ENCODE measurements at places on chromosomes 1 and 21.
A peak's percentile ranks its signal among the peaks of the same experiment; 100 is the strongest.

- DNase-seq: no peak
These were observed 479.4 kb downstream of the OMA1 start for GRCh38 chr1:58067082-58067481.

DNA sequence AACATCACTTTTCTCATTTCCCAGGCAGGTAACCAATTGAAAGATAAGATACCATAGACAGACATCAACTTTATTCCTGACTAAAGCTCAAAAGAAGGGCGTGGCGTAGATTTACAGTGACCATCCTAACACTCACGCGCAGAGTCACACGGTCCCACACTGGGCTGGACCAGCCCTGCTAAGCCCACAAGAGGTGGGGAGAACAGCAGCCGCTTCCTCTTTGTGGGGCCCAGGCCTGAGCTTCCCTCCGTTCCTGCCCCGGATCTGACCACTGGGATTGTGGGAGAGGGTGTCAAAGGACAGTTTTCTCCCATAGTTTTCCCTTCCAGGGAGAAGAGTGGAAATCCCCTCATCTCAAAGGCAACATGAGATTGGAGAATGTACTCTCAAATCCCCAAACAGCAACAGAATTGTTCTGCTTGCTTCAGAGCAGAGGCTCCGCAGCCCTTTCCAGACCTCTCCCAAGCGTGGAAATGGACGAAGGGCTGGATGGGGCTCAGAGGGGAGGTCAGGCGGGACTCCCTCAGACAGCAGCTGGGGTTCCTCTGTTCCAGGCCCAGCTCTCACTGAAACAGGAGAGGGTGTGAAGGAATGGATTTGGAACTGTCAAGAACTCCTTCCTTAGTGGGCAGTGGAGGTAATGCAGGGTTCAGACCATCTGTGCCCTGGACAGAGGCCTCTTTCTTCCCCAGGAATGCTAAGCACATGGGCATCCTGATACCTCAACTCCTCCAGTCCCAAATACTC, 33.7 kb downstream of the L1TD1 start:
- DNase-seq: no peak

GRCh38 chr1:31016868-31017267, 48.6 kb downstream of the PUM1 start:
- no peak for DNase-seq

- DNase-seq: peak; percentile 51
These were observed at the start of gene TMOD4 for GRCh38 chr1:151175863-151176262. Gene TMOD4, minus strand, starts transcription at chr1:151175981. Its CDS starts 1,106 bp downstream, at chr1:151174875.

DNA sequence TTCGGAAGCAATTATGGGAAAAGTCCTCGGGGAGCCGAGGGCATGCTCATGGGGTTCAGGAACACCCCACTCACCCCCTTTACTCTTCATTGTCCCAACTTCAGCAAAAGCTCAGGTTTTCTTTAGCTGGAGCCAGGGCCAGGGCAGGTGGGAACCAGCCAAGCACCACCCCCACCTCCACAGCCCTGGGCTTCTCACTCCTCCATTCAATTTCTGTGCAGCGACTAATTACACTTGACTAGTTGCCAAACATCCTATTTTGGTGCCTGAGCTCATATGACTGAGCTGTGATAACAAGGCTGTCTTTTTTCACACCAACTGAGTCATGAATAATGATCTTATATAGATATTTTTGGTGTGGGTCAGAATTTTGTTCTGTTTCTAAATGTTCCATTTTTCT, 257.2 kb upstream of the AJAP1 start:
- no peak for DNase-seq

DNA sequence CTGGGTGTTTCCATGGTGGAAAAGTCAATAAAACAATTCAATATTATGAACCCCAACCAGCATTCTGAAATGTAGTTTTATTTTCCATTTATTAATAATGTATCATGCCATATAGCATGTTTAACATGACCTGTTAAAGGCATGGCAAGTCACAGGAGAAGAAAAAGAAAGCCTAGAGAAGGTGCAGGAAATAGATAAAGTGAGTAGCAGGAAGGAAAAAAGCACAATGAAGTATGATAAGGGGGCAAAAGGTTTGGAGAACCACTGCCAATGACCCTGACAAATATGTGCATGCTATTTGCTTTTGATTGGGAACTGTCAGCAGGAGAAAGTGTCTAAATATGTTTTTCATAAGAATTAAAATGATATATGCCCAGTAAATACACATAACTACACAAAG, 85.6 kb downstream of the HMCN1 start:
- no peak for DNase-seq

- no peak for DNase-seq
These were observed 652.5 kb downstream of the KIF26B start for GRCh38 chr1:245807306-245807705.

DNA sequence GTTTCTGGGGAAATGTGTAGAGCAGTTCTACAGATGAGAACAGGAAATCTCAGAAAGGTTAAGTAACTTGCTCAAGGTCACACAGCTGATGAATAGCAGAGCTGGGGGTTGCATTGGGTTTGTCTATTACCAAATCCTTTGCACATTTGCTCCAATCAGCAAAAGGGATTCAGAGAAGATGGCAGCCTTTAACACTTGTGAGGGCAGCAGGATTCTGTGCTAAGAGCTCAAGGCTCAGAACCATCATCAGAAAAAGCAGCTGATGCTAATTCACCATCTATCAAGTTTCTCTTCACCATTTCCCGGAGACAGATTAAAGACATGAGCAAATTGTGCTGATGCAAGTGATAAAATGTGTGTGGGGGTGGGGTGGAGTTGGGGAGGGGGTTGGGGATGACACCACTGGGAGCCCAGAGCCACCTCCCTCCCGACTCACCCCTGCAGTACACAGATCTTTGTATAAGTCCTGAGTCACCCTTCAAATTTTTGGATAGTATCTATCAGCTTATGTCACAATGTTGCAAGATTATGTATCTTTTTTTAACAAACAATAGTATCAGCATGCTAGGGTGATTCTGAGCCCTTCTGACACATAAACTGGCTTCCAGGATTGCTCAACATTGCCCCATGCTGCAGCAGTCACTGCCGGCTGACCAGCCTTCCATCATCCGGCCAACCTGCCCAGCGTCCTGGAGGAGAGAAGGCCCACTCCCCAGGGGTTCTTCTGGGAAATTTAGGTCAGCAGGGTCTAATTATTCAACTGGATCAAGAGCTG, 2.8 kb upstream of the SPSB1 start:
- DNase-seq: no peak

- DNase-seq: no peak
These were observed 166.8 kb upstream of the IVNS1ABP start for GRCh38 chr1:185483664-185484450.

DNA sequence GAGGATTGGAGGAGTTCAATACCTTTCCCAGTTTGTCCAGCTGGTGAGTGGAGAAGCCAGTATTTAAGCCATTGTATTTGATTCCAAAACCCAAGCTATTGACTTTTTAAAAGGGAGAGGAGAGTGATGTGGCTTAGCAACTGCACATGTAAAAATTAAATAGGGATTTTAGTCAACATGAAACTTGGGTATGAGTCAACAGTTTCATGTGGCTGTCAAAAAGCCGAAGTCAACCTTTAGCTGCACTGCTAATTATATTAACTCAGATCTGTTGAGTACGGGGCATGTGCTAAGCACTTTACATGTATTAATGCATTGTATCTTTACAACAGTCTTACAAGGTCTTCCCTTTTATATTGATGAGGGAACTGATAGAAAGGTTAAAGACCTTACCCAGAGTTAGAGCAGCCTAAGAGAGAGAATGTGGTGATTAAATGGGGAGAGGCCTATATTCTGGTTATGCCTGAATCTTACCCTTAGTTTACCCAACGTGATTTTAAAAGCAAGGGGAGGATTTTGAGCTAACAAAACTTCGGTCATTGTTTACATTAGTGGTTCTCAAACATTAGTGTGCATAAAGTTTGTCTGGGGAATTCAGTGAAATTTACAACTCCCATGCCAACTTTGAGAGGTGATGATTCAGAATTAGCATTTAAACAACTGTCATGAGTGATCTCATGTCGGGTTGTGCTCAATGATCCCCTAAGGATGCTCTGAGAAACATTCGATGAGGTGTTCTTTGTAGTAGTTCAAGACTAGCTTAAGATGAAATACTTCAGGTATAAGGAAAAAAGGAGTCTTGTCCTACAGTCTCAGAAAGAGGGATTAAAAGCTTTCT, 6.9 kb upstream of the SLC35F3 start:
- DNase-seq: no peak

Data from iPS-NIHi11 (cell line).